ENCODE measurements at places on chromosomes 1 and 21. TPM values are rescaled to one million over a fixed set of nuclear protein-coding genes. Genes with fewer than 3 reads are reported as not detected.

Gene CFHR5
- not detected for total RNA-seq

Gene DCST2
- 1.9 TPM for total RNA-seq

Gene S100A7
- not detected for total RNA-seq

Gene SH3D21
- 47.1 TPM for total RNA-seq

Gene ATP1A2
- total RNA-seq = 0.54 TPM

Gene KIF17
- 0.86 TPM for total RNA-seq

Gene MYBPH
- not detected for total RNA-seq

Gene C1orf115
- 1.8 TPM for total RNA-seq

Gene SAMSN1
- 0.27 TPM for total RNA-seq

- H3K4me1 ChIP-seq = peaks cover 2% of the 10 kb centered on the region
- no peak overlapping the region for H3K27ac ChIP-seq
- no peaks in the 10 kb centered on the region for H3K36me3 ChIP-seq
- no peak overlapping the region for H3K4me3 ChIP-seq
- no peaks in the 10 kb centered on the region for H3K27me3 ChIP-seq
Measured at GRCh38 chr1:199122532-199123311, 483.9 kb downstream of the PTPRC start.

GRCh38 chr1:22133247-22133930 lies 9.5 kb downstream of the WNT4 start:
- no peak overlapping the region for H3K4me3 ChIP-seq
- H3K36me3 ChIP-seq = peaks cover 7% of the 10 kb centered on the region
- peak overlapping the region; percentile 59 for H3K27ac ChIP-seq
- peaks cover 12% of the 10 kb centered on the region for H3K27me3 ChIP-seq
- peaks cover 42% of the 10 kb centered on the region for H3K4me1 ChIP-seq
- DNase-seq = no peak

GRCh38 chr1:157758018-157758417 lies 18.9 kb downstream of the FCRL2 start:
- no peak overlapping the region for H3K4me3 ChIP-seq
- no peak overlapping the region for H3K27ac ChIP-seq
- DNase-seq = no peak
- H3K36me3 ChIP-seq = no peaks in the 10 kb centered on the region

DNA sequence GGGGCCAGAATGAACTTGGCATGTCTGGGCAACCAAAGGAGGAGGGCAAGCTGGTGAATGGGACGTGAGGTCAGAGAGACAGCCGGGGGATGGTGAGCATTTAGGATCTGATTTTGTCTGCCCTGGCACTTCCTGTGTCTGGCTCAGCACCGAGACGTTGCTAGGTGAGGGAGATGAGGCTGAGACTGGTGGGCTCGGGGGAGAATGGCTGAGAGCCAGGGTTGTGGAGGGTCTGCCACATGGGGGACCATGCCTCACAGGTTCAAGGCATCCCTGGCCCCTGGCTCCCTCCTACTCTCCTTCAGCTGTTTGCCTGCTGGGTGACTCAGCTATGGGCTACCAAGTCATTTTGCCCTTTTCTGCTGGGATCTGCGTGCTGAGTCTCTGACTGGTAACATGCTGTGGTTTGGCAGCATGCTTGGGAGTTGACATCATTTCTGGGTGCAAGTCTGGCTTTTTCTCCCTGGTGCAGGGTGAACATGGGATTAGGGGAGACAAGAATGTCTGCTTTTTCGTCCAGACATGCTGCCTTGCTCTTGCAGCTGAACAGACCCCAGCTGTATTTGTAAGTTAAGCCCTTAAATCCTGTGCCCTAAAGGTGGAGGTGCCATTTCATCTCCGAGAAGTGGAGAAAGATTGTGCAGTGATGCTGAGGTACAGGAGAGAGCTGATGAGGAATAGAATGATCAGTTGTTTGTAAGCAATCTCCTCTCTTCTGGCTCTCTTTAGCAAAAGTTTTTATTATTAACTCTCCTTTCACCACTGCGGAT lies 17.6 kb downstream of the GALNT2 start:
- no peak for DNase-seq
- H3K4me1 ChIP-seq = peaks cover 38% of the 10 kb centered on the region
- peak overlapping the region; percentile 58 for H3K27ac ChIP-seq
- H3K27me3 ChIP-seq = no peaks in the 10 kb centered on the region
- H3K36me3 ChIP-seq = peaks cover 3% of the 10 kb centered on the region
- no peak overlapping the region for H3K4me3 ChIP-seq

- no peaks in the 10 kb centered on the region for H3K27me3 ChIP-seq
- H3K36me3 ChIP-seq = no peaks in the 10 kb centered on the region
- H3K4me3 ChIP-seq = no peak overlapping the region
- H3K27ac ChIP-seq = peak overlapping the region; percentile 66
- DNase-seq = no peak
- H3K4me1 ChIP-seq = peaks cover 36% of the 10 kb centered on the region
Measured at GRCh38 chr1:115544131-115544530, 97.6 kb upstream of the VANGL1 start.

DNA sequence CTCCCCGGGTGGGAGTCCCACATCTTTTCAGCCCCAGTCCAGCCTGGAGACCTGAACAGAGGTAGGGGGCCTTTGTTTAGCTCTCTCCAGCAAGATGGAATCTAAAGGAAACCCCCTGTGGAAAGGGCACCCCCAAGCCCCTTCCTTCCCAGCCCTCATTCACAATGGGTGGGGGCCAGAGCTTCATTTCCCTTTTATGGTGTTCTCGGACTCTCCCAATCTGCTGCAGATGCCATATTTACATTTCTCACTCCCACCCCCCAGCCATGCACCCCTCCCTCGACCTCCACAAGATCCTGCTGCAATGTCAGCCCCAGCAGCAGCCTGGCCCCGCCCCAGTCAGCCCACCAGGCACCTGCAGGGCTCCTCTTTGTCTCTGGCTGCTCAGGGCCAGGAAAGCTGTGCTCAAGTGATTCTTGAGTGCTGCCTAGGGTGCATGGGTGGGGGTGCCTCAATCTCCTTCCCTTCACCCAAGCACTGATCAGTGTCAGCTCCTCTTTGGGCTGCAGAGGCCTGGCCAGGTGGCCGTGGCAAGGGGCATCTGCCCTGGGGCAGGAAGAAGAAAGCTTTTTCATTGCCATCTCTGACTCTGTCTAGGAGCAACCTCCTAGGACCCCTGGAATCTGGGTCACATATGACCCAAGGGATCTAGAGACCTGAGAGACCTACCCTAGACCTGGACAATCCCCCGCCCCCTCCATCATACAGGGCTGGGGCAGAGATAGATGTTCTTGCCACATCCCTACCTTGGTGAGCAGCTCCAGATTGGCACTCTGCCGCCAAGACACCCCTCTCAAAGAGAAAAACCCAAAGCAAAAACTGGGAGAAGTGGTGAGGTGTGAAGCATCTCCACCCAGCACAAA lies 1.7 kb downstream of the KIF21B start:
- no peak overlapping the region for H3K27ac ChIP-seq
- H3K4me3 ChIP-seq = peak overlapping the region; percentile 70
- peaks cover 32% of the 10 kb centered on the region for H3K27me3 ChIP-seq

DNA sequence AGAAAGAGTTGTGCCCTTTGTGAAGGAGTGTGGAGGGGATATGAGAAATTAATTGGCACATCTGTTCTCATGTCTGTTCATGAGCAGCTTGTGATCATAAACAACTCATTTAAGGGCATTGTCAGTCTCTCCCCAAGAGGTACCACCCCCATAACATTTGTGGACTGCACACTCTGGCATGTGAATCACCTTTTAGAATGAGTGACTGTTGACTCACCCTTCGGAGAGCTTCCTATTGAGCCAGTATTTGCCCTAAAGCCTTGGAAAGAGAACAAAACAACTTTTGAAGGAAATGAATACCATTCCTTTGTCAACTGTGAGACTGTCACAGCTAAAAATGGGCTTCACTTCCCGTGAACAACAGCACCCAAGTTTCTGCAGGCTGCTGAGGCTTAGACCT lies 27.5 kb upstream of the MYSM1 start:
- no peak for DNase-seq
- peaks cover 3% of the 10 kb centered on the region for H3K4me1 ChIP-seq
- H3K36me3 ChIP-seq = no peaks in the 10 kb centered on the region
- H3K27me3 ChIP-seq = no peaks in the 10 kb centered on the region
- H3K4me3 ChIP-seq = no peak overlapping the region

GRCh38 chr1:56472860-56473259 lies 106.5 kb downstream of the PLPP3 start:
- no peak overlapping the region for H3K4me3 ChIP-seq
- H3K36me3 ChIP-seq = no peaks in the 10 kb centered on the region
- H3K27ac ChIP-seq = no peak overlapping the region
- no peak for DNase-seq

GRCh38 chr21:45780647-45781046 lies 137.1 kb downstream of the PCBP3 start:
- H3K27me3 ChIP-seq = peaks cover 27% of the 10 kb centered on the region
- no peaks in the 10 kb centered on the region for H3K4me1 ChIP-seq
- H3K36me3 ChIP-seq = no peaks in the 10 kb centered on the region
- H3K4me3 ChIP-seq = no peak overlapping the region
- no peak for DNase-seq

- H3K27me3 ChIP-seq = peaks cover 9% of the 10 kb centered on the region
- H3K4me1 ChIP-seq = no peaks in the 10 kb centered on the region
- no peak overlapping the region for H3K27ac ChIP-seq
- H3K4me3 ChIP-seq = no peak overlapping the region
Measured at GRCh38 chr1:233790662-233791371, 113.7 kb upstream of the SLC35F3 start.

DNA sequence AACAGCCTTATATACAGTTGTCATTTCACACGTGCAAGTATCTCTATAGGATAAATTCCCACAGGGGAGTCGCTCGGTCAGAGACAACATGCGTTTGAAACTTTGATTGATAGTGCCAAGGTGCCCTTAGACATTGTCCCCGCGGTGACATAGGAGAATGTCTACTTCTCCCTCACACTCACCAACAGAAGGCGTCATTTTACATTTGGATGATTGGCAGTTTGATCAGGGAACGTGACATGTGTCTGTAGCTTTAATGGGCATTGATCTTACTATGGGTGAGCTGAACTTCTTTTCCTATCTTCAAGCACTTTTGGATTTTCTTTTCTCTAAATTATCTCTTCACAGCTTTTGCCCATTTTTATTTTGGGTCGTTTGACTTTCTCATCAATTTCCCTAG lies 42.6 kb upstream of the PAX7 start:
- no peak for DNase-seq
- no peak overlapping the region for H3K27ac ChIP-seq
- no peaks in the 10 kb centered on the region for H3K4me1 ChIP-seq

All from mesothelial cell of epicardium (in vitro differentiated cells).